NCI-H2171 treated with DMSO at 0.1 percent for 48 hours (cell line): ENCODE measurements at places on chromosomes 4 and X.

DNA sequence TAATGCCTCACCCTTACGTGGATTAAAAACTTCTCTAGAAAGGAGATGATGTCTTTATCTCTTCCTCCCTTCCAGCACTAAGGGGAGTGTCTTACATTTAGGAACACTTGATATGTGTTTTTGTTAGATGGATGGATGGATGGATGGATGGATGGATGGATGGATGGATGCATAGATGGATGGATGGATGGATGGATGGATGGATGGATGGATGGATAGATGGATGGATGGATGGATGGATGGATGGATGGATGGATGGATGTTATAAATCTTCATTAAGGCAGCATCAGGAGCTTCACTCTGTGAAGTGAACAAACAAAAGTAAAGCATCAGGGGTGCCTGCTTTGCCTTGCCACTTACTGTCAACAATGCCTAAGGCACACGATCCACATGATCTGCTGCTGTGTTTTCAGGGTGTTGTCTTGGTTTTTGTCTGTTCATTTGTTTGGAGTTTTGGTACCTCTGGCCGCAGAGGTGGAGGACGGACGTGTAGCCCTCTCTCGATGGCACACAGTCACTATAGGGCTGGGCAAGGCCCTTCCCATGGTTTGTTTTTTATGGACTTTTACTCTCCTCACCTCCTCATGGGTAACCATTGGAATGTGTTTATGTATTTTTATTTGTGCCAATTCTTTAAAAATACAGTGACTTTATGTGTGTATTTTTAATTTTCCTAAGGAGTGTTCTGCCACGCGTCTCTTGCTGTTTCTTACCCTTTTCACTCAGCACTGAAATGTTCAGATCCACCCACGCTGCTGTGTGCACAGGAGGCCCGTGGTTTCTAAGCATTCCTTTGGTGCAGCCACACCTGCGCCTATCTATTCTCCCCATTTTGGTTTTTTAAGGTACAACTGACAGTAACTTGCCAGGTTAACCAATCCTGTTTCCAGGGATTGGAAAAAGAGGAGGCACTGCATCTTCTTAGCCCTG, 91.8 kb upstream of the ENPP6 start:
- no peak for DNase-seq

- DNase-seq = no peak
Measured at GRCh38 chr4:94378047-94378446, 35.4 kb upstream of the HPGDS start.

DNA sequence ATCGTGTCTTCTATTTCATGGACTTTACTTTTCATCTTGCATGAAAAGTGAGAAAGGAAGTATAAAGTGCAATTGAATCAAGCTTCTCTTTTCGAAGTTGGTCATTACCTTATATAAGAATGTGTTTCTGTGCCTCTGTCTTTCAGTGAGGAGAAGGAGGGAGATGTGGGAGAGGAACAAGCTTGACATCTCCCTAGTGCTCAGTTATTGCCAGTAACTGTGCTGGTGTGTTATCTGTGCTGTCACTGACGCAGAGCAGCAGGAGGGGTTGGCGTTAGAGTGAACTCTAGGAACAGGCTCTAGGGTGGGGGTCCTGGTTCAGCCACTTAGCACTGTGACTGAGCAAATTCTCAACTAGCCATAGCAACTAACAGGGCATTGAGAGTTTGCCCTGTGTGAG, 34.0 kb upstream of the TBC1D9 start:
- no peak for DNase-seq

GRCh38 chr4:100100985-100101384, 89.3 kb downstream of the DDIT4L start:
- DNase-seq = no peak

DNA sequence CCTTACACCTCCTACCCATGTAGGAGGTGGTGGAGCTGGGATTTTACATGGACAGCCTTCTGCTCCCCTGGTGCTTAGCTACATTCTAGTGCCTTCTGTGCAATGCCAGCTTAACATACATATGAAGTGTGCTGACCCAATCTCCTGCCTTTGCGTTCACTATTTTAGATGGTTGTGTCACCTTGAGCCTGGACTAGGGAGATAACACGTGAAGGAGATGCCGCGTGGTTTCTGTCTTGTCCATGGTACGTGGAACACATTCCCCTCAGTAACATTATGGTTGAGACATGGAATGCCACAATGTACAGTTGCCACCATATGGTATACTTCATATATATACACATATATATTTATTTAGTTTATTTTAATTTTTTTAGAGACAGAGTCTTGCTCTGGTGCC, 54.0 kb downstream of the TBL1X start:
- no peak for DNase-seq

- peak; percentile 37 for DNase-seq
Measured at GRCh38 chr4:2041239-2042130, 17.6 kb upstream of the NAT8L start.

DNA sequence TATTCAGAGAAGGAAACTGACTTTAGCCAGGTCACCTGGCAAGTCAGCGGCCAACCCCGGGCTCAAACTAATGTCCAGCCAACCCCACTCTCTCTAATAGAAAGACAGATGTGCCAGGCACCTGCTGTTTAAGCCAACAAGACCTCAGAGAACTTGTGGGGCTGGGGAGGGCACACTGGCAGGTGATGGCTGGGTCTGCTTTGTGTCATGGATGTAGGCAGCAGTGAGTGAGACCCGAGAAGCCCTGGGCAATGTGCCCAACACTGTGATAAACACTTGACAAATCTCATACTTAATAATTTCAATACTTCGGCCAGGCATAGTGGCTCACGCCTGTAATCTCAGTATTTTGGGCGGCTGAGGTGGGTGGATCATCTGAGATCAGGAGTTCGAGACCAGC, 9.0 kb upstream of the CD99L2 start:
- DNase-seq = no peak

- DNase-seq = peak; percentile 36
Measured at GRCh38 chrX:23616361-23616760, 50.9 kb upstream of the PRDX4 start.
